ENCODE measurements at places on chromosomes 7 and 10.

DNA sequence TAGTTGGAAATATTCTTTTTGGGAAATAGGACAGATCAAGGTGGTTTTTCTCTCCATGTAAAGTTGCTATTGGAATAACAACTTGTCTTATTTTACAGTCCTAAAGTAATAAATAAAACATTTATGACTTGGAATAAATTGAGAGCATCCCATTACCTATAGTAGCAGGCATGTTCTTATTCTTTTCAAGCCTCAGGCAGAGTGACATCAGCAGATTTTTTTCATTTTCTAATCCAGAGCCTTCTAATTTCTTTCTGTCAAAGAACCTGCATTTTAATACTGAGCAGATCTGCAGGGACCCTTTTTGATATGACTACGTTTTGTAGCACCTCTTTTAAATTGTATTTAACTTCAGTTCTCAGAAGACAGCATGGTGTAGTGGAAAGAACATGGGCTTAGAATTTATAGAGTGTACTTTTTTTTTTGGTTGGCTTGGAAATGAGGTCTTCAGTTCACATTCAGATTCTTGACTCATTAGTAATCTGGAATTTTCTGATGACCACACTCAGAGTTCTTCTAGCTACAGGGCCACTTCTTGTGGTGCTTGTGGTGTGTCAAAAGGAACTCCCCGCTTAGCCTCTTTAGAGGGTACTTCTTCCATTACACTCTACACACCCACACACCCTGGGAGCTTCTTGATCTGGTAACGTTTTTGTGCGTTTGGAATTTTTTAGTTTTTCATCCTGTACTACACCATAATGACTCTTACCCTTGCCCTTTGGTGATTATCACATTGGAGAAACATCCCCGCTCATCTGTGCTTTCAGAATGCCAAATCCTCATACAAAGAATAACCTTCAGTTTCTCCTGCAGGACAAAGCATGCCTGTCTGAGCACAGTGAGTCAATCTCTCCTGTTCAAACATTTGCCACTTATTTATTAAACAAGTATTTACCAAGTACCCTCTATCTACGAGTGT is 34.6 kb downstream of the AGK start:
- no peak for DNase-seq

DNA sequence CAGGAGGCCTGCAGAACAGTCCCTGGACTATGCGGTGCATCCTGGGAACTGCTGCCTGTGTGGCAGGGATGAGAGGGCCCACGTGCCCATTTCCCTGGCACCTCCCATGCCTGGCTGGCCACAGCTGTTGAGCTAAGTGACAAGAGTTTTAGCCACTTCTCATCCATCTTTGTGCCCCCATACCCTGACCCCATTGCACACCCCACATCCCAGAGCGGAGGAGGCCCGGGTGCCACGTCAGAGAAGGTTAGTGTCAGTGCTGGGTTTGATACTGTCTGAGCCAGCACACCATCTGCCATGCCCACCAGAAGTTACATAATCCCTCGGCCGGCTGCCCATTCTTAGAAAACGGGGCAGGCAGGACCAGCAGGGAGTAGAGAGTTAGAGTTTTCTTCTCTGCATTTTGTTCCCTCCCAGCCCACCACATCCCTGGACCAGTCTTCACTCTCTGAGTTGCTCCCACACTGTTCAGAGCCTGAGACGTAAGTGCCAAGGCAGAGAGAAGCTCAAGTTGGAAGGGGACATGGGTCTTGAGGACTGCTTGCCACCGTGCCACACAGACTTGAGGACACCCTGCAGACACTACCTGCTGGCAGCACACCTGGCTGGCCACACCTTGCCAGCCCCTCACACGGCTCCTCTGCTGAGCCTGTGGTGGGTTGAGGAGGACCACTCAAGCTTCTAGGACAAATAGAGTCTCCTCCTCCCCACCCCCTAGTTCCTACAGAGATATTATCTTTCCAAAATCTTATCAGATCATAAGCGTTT is 13.1 kb downstream of the UNC5B start:
- no peak for DNase-seq

DNA sequence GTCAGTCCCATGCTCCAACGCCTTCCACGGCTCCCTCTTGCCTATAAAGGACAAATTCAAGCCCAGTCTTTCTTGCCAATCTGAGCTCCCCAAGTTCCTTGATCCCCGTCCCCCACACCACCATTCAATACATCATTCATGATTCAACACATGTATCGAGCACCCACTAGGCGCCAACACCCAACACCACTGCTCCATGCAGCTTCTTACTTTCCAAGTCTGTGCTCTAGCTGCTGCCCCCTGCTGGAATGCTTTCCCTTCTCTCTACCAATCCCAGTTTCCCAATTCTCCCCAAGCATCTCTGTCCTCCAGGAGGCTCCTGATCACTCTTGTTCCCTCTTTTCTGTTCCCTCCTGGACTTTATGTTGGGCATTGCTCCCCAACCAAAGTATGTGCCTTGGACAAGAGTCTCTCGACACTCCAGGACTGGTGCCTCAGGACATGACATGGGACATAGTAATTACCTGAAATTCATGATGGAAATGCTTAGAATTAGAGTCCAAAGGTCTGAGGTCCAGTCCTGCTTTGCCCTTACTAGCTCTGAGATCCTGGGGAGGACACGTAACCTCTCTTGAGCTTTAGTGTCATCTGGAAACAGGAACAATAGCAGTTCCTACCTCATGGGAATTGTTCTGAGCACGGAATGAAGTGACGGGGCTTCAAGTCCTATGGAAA is 172.7 kb downstream of the NEURL1 start:
- no peak for DNase-seq

DNA sequence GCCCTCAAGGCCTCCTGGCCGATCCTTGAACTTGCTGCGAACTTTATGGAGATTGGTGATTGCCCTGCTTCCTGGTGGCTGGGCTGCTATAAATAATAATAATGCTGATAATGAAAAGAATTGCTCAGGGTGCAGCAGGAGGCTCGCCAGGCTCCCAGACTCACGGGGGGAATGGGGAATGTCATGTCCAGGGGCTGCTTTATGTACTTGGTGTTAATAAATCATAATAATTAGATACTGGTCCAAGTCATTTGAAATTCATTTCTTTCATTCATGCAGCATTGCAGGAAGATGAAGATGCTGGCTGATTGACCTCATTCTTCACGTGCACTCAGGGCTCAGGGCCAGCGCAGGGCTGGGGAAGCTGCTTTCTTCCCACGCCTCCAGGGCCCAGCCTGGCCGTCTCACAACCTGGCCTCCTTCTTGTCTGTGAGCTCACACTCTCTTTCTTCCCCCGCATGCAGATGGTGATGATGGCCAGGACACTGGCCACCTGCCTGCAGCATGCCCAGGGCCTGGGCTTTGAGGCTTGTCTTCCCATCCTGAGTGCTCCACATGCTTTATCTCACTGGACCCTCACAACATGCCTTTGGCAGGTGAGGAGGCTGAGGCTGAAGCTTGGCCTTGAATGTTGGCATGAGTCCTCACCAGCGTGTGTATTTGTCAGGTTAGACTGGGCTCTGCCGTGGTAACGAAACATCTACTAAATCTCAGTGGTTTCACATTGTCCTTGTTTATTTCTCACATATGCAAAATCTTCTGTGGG is 138.4 kb upstream of the TNS3 start:
- DNase-seq: no peak

DNA sequence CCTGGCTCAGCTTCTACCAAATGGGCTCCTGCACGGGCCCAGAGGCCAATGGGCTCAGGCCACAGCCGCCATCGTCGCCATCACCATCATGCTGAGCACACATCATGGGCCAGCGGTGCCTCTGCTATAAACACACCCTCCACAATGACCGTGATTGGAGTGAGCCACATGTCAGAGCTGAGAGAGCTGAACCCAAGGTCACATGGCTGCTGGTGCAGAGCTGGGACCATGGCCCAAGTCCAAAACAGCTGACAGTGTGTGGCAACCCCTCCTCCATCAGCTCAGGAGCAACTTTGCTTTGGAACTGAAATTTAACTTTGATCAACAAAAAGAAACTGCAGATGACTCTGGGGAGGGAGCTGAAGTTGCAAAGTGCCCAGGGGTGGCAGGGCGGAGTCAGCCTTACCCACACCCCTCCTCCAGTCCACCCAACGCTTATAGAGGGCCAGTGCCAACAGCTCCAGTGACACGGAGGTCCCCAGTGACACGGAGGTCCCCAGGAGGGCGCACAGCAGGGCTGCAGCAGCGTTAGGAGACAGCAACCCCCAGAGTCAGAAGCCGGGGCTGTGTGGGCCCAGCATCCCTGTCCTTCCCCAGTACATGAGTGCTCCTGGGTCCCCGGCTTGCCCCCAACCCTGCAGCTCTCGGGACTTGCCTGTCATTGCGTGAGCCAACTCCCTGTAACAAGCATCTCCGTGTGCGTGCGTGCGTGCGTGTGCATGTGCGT is 249.6 kb downstream of the ELFN1 start:
- no peak for DNase-seq

GRCh38 chr7:148515728-148516695 is 74.6 kb upstream of the C7orf33 start:
- no peak for DNase-seq

DNA sequence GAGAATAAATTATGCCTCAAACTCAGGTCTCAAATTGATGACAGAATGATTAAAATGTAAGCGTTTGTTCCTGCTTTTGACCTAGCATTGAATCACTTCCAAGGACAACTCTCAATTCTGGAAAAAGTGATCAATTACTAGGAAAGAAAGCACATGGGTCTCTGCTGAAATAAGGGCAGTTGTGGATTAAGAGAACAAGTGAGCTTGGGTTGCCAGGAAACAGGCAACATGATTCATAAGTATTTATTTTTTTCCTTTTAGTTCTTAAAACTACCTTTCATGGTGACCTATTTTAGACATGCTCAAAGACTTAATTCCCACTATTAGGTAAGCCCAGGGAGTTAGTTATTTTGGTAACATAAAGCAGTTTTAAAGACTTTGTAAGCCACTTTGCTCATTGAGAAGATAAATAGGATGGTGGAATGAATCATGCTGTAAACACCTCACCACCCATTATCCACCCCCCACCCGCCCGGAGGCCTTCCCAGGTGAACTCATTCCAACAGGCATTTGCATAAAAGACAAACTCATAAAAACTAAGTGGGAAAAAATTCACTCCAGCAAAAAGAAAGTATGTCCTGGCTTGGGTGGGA is 728.3 kb downstream of the SORCS1 start:
- DNase-seq: no peak

DNA sequence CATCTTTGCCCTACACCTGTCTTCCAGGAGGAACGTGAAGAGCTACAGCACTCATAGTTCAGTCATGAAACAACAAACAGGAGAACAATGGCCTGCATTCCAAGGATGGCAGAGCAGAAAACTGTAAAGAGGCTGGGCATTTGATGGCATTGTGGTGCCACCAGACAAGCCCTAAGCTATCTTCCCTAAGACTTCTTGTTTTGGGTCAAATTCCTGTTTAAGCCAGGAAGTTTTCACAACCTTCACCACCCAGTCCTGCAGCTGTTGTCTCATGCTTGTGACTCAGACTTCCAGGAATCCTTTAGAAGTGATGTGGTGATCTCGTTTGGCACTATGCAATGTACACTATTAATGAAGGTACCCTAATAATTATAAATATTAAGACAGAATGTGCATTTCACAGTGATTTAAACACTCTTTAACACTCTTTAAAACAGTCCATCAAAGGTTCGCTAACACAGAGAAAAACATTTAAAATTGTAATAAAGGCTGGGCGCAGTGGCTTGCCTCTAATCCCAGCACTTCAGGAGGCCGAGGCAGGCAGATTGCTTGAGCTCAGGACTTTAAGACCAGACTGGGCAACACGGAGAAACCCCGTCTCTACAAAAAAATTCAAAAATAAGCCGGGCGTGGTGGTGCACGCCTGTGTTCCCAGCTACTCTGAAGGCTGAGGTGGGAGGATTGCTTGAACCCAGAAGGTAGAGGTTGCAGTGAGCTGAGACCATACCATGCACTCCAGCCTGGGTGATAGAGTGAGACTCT is 2.7 kb upstream of the HERPUD2 start:
- no peak for DNase-seq

DNA sequence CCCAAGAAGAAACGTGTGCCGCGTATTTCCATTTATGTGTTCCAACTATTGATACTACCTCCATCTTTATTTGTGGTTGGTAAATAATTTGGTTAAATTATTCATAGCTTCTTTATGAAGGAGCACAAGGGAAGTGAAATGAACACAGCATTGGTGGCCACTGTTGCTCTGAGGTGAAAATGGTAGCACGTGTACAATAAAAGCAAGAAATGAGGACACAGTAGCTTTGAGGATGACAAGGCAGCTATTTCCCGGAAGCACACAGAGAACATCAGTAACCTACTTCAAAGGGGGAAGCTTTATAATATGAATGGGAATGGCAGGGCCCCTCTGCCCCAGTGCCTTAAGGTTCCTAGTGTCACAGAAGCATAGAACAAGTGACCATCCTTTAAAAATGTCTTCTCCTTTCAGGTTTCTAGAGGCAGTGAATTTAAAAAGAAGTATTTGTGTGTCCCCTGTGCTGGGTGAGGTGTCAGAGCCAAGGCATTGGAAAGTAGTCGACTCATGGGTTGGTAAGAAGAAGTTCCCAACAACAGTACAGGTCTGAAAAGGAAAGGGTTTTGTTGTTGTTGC is 78.8 kb downstream of the SGMS1 start:
- no peak for DNase-seq

- no peak for DNase-seq
These were observed 124.3 kb upstream of the UNC5B start for GRCh38 chr10:71088054-71088453.

- no peak for DNase-seq
These were observed 418.2 kb upstream of the AKR1E2 start for GRCh38 chr10:4407783-4408182.

DNA sequence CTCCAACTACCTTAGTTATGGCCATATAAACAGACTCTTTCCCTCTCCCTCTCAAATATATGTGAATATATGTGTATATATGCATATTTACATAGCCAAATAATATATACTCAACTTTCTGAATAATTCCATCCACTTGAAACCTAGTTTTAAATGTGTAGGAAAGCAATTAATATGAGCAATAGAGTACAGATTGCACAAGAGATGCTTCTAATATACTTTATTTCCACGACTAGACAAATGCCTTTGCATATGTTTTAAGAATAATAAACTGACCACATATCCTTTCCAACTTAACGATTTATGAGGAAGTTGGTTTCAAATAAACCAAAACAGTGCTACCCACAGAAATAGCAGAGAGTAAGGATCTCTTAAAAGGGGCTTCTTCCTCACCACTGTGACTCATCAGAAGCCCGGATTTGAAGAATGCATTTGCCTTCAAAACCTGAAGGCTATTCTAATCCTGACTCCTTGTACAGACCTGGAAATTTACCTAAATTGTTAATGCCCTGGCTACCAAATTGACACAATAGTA is 266.3 kb downstream of the AHR start:
- DNase-seq: no peak

DNA sequence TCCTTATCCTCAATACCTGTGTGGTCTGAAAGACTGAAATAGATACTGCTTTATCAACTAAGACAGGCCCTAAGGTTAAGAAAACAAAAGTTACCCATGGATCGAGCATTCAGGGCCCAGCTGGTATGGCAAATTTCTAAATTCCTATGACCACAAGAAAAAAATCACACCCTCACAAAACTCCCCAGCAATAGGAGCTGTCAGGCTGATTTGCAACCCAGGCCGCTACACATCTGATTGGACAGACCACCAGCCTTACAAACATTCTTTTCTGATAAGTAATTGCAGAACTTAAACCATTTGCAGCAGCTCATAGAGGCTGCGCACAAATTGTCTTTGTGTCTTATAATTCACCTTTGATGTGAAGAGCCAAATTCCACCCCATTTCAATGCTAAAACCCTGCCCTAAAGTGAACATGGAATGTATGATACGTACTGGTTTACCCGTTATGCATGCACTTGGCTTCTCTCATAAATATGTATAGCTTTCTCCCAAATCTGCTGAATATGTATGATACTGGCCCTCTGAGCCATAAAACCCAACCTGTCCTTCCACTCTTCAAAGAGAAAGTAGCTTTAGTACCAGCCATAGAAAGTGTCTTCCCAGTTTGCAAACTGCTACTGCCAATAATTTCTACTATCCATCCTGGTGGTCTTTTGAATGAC is 842.5 kb downstream of the GRID1 start:
- DNase-seq: no peak
